ENCODE measurements at places on chromosomes 1 and 21.

DNA sequence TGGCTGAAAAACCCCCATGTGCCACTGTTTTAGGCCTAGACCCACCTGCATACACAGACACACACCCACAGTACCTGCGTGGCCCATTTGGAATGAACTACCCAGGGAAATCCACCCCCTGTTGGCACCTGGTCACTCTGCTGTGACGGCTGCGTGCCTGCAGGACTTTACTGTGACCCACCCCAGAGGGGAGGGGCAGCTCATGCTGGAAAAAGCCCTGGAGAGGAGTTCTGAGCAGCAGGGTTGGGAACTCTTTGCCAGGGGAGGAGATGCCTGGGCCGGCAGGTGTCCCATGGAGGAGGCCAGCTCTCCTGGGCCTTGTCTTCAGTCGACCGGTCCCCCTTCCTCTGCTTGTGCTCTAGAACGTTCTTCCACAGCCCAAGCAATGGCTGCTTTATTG is 87.3 kb upstream of the CSF3R start:
- no peak for DNase-seq

- no peak for DNase-seq
These were observed 86.5 kb upstream of the KCNJ15 start for GRCh38 chr21:38170283-38170682.

DNA sequence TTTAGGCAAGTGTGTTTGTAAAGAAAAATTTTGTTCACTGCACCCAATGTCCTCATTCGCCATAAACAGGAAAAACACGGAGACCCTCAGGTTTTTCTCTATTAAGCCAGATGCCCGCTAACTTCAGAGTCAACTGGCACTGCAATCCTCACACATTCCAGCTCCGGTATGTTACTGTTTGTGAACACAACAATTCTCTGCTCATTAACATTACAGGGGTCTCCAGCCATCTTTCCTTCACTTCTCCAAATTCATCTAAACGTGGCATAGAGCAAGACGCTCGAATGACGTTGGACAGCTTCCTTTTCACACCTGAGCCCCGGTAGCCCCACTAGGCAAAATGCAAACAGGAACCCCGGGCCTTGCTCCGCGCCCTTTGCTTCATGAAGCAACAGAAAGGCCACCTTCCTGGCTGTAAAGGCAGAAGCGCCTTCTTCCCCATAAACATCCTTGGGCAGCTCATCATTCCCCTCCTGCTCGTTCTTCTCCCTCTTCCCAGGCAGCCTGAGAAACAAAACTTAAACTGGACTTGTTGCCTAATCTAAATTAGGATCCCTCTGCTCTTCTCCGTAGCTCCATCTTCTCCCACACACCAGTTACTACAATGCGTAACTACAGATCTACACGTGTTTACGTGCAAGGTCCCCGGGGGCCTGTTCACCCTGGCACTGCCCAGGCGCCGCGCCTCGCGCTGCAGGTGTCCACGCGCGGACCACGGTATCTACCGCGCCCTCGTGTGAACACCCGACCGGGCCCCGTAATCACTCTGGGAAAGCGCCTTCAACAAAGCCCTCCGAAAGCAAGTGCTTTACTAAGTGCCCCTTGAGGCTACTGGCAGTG is 1.2 kb downstream of the LBR start:
- DNase-seq = no peak

DNA sequence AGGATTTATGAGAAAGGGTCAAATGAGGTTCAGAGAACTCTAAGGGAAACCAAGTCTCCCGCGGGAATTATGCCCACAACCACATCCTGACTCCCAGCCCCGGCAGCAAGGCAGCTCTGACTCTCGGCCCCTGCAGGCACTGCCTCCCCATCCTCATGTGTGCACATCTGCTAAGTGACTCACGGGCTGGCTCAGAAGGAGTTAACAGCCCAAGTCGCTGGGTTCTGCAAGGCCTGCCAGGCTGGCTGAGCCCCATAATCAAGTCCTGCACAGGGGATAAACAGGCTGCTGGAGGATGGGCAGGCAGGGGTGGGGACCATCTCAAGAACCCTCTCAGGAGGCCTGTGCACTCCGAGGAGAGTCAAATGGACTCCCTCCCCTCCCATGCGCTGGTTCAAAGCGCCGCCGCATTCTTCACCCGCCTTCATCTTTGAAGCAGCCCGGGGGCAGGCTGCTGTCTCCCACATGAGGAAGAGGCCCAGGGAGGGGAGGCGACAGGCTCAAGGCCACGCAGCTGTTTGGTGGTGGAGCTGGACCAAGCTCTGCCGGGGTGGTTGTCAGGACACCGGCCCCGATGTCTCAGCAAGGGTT is 344.3 kb downstream of the MATN1 start:
- peak; percentile 84 for DNase-seq

DNA sequence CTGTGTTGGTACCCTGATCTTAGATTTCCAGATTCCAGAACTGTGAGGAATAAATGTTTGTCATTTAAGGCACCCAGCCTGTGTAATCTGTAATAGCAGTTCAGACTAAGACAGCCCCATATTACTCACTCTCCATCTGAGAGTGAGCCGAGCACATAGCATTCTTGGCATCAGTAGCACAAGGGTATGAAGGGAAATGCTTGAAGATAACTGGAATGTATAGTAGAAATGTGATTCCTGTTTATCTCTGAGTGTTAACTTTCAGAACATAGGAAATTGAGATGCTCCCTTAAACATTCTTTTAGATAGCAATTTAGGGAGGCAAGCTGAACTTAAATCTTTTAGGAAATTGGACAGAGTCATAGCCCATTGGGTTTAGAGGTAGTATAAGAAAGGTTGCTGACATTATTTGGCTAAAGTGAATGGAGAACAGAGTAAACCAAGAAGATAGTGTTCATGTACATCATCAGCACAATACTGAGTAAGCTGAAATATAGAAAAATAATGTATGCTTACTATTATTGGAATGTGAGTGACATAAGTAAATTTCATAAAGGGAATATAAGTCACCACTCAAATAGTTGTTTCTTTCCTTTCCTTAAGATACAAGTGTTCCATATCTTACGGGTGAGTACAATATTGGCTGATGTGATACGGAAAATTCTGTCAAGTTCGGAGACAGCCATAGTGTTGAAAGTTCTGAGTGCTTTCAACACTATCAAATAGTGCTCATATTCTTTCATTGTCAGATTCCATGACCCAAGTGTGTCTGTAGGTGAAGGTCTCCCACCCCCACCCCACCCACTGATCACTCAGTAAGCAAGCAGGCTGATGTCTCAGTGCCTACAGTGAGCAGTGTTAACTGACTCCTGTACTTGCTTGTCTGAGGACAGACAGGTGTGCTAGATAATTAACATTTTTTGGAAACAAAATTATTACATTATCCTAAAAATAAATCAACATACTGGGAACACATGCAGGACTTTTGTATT is 73.7 kb downstream of the LRRC8D start:
- peak; percentile 85 for DNase-seq

DNA sequence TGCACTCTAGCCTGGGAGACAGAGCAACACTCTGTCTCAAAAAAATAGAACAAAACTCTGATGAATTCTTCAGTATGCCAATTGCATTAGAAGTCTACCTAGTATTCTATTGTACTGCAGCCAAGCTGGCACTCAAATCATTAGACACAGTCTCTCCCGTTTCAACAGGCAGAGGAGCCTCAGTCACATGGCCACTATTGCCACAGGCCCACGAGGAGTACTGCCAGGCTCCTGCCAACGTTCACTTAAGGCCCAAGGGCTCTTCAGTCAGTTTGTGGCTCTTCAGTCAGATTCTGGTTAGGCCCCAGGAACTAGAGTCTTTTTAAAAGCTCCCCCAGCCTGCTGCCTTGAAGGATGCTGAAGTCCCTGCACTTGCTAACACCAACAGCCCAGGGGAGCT is 73.4 kb downstream of the SH3BGR start:
- DNase-seq = no peak

- peak; percentile 89 for DNase-seq
These were observed at the start of gene BSDC1 for GRCh38 chr1:32394141-32394889. Gene BSDC1, minus strand, starts transcription at chr1:32394441. Its CDS starts 27 bp downstream, at chr1:32394414.

DNA sequence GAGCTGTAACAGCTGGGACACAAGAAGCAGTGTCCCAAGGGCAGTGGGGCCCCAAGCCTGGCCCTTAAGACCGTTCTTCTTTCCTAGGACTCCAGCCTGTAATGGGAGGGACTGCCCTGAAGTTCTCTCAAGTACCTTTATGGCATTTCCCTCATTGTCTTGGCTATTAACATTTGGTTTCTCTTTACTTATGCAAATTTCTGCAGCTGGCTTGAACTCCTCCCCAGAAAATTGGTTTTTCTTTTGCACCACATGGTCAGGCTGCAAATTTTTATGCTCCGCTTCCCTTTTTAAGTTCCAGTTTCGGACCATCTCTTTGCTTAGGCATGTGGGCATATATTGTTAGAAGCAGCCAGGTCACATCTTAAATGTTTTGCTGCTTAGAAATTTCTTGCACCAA is 3.1 kb upstream of the MROH9 start:
- DNase-seq = no peak

GRCh38 chr1:221783936-221784335 is 42.0 kb upstream of the DUSP10 start:
- no peak for DNase-seq

- DNase-seq = no peak
These were observed 459.9 kb downstream of the ADGRL2 start for GRCh38 chr1:82260666-82261065.

DNA sequence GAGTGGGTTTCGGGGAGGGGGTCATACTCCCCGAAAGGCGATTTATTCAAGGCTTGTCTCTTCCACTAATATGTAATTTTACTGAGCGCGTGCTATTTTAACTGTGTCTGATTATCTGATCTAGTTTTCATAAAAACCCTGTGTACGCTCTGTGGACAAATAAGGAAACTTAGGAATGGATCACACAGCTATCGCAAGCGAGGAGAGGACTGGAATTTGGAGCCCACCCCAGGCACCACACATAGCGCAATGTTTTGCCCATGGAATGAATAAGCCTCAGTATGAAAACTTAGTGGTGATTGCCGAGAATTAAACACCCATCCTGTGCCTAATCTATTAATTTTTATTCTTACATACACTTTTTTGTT is 9.8 kb upstream of the RAB42 start:
- DNase-seq = no peak

DNA sequence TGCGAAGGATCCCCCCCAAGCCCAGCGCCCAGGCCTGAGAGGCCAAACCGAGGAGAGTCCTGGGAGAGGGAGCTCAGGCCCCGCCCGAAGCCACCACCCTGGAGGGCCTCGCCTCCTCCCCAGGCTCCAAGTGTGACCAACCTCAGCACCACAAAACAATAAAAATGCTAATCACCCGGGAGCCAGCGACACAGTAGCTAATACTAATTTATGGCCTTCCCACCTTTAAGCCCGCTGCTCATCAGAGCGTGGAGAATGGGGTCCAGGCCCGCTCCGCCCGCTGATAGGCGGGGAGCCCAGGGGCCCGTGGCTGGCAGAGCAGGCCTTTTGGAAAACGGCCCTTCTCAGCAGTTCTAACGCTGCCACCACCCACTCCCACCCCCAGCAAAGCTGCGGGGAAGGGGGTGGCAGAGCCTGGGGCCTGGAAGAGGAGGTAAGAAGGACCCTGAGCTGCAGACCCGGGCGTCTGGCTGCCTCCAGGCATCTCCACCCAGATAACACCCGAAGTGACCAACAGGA is 20.4 kb upstream of the TAS1R2 start:
- DNase-seq = no peak

GRCh38 chr1:162235241-162235800 is 141.3 kb downstream of the SPATA46 start:
- DNase-seq = peak; percentile 62

- no peak for DNase-seq
These were observed 5.7 kb upstream of the NHLH1 start for GRCh38 chr1:160361199-160361598.

GRCh38 chr1:56911098-56911938 is 54.5 kb downstream of the C8B start:
- DNase-seq = peak; percentile 61

GRCh38 chr1:71147637-71148360 is 67.0 kb upstream of the ZRANB2 start:
- no peak for DNase-seq

GRCh38 chr1:78703806-78704205 is 54.2 kb downstream of the IFI44 start:
- no peak for DNase-seq

DNA sequence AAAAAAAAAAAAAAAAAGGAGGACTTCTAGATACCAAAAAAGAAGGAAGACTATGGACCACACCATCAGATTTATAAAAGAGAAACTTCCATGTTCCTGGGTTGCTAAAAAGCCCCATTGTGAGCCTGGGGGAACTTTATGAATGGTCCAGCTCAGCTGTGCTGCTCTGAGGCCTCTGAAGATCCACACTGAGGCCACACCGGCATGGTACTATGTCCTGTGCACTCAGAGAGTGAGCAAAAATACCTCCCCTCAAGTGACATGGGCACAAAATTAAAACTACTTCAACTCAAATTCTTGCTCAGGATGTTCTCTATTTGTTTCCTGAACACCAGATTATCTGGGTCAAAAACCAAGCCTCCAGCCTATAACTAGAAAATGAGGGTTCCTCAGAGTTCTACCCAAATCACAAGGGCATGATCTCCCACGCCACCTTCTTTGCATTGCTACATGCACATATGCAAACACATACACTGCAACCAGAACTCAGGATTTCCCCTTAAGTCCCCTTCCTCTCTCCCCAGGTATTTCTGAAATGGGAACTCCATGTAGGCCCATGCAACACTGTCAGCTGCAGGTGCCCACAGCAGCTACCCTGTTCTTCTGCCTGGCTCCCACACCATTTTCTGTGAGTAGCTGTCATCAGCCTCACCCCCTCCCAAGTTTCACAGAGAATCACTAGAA is 94.4 kb downstream of the SH3GLB1 start:
- DNase-seq = no peak

DNA sequence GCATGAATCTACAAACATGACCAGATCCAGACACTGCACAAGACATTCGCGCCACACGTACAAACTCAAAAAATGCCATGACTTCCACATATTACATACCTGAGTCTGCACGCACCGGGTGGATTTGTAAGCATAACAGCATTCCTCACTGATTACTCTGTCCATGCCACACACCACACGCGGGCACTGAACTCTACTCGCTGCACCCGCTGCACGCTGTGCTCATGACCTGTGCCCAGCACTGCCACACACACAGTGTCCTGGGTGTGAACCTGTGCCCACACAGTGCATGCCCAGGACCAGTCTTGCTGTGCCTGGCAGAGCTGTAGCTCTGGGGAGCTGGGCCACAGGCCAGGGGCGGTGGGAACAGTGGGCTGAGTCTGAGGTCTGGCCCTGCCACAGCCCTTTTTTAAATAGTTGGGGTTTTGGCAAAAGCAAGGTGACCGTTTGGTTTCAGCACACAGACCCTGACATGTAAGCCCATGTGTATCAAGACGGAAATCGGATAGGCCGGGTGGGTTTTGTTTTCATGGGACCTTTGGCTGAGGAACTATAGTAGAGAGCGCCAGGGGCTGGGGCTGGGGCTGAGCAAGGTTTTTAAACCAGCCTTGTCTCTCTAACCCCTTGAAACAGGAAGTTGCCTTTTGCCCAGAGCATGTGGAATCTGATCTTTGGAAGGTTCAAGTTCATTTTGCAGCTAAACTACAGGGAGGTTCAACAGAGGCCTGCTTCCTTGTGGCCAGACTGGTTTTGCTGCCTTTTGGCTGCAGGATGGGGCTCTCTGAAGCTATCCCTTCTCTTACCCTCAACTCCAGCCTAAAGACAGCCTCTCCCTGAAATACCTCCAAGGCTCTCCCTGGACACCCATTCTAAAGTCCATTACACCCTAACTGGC is 12.3 kb upstream of the GOLT1A start:
- DNase-seq = no peak

Data from fibroblast of skin of left biceps (primary cell).